AG09309 (cell line): ENCODE measurements at places on chromosomes 6 and 20.

- DNase-seq: no peak
These were observed 11.2 kb upstream of the MMP24 start for GRCh38 chr20:35215066-35215956.

DNA sequence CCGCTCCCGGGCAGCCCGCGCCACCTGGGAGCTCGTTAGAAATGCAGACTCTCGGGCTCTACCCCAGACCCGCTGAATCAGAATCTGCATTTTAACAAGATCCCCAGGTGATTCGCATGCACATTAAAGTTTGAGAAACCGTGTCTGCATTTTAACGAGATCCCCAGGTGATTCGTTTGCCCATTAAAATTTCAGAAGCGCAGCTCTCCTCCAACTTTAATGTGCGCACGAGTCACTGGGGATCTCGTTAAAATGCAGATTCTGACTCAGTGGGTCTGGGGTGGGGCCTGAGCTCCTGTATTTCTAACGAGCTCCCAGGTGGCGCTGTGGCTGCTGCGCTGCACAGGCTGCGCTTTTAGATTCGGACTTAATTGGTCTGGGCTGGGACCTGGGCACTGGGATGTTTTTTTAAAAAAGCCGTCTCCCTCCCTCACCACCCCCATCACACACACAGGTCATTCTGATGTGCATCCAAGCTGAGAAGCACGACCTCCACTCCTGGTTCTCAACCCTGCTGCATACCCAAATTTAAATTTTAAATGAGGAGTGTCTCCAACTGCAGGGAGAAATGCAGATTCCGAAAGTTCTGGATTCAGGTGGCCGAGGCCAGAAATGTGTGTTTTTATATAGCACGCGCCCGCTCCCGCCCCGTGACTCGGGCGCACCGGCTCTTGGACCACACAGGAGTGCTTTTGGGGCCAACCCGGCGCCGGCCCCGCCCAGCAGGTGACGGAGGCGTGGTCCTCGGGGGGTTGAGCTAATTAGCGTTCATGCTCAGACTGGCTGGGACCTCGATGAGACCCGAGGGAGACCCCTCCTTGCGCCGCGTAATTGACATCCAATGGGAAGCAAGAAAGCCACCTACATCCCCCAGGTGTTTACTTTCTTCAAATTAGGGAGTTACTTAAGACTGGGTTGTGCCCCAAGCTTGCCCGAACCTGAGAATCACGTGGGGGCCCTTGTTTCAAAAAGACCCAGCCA lies 85.8 kb downstream of the ZFP64 start:
- DNase-seq: no peak

DNA sequence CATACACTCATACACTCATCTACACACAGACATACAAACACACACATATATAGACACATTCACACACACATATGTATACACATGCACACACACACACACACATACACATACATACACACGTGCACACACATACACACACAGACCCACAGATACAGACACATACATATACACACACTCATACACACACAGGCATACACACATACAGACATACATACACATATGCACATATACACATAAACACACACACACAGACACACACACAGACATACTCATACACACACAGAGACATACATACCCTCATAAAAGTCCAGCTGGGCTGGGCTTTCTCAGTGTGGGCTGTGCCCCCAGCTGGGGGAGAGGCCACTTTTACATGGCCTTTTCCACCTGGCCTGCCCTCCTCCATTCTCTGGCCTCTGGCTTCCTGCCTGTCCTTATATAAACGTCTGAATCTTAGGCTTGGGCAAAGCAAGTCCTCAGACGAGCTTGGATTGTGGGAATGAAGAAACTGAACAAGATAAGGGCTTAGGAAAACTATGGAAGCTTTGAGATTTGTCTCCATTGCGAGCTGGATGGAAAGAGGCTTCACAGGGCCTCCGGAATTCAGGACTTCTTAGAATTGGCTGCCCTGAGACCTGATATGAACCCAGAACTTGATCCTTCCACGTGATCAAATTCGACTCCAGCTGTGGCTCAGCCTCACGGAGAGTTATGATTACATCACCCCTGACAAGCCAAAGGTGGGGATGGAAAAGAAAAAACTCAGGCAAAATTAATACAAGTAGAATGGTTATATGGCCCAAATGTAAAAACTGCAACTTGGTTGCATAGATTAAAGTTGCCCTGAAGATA lies 22.5 kb upstream of the CST3 start:
- DNase-seq: no peak

DNA sequence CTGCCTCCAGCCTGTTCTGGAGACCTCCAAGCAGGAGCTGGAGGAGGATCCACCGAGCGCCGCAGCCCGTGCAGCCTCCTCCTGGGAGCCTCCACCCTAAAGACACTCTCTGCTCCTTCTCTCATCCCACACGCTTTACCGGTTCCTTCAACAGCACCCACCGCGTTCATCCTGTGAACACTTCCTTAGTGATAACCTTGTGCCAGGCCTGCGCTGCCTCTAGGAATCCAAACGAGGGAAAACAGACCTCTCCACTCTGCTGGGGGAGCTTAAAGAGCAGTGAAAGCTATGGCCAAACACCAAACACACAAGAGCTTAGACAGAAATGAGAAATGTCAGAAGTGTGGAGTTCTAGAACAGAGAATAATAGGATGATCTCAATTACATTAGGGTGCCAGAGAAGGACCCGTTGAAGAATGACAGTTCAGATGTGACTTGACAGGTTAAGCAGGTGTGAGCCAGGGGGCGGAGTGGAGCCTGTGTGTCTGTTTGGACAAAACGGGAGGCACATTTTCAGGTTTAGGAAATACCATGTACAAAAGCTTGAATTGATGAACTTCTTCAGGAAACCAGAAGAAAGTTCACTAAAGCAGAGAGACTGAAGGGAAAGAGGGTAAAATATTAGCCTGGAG lies 28.5 kb upstream of the HLA-DRB5 start:
- DNase-seq: no peak

- peak; percentile 43 for DNase-seq
These were observed 26.7 kb downstream of the FOXO3 start for GRCh38 chr6:108587258-108588059.

GRCh38 chr6:164022632-164023031 lies 608.1 kb downstream of the QKI start:
- no peak for DNase-seq

DNA sequence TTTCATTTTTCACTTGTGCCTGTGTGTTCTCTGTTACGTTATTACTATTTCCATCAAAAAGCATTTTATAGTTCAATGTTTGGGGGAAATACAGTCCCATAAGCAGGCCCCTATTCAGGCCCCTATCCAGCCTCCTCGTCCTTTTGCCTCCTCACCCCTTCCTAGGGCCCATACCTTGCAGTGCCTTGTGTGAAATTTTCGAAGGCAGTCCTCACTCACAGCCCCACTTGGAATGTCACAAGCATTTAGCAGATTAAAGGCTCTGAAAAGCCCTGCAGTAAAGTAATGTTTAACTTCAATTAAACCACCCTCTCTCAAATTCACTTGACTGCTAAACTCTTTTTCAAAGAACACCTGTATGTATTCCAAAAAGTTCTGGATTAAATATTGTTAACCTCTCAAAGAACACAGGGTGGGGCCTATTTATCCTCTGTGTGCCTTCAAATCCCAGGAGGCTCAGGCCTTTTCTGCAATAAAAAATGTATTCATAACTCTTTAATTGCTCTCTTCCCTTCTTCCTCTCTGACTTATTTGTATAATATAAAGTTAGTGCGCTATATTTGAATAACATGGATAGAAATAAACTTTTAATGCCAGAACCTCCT lies 202.5 kb downstream of the FOXA2 start:
- DNase-seq: no peak

GRCh38 chr20:1427457-1428054 lies 34.7 kb upstream of the FKBP1A start:
- DNase-seq: no peak

DNA sequence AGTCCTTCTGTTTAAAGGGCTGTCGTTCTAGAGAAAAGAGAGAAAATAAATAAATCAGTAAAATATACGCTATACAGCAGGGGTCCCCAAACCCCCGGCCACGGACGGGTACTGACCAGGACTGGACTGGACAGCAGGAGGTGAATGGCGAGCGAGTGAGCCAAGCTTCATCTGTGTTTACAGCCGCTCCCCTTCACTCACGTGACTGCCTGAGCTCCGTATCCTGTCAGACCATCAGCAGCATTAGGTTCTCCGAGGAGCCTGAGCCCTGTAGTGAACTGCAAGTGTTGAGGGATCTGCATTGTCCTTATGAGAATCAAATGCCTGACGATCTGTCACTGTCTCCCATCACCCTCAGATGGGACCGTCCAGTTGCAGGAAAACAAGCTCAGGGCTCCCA lies 76.5 kb downstream of the ZNF217 start:
- DNase-seq: no peak

DNA sequence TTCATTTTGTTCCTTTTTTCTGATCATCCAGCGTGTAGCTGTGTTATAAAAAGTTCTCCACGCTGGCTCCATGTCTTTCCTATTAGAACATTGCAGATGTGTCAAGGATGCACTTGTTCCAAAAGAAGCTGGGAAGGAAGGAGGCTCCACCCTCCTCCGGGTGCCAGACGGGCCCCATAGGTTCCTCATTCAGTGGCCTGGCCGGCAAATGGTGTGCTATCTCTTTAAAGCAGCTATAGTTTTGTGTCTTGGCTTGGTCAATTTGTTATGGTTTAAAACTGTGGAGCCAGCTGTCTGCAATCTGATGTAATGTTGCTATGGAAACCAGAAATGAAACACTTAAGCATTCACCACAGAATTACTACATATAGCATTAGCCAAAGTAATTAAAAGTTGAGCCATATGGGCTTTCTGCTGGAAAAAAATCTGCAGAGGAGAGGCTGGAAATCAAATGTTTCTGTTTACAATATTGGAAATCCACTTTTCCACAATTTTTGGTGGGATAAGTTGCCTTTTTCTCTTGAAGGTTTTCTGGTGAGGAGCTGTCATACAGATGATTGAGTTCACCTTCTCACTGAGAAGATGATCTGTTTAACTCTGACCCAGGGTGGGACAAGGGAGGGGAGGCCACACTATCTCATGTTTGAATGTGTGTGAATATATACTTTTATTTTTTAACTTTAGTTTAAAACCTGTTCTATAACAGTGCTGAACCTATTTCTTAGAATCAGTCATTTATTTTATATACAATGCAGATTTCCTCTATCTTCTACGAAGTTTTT lies 167.4 kb downstream of the SASH1 start:
- DNase-seq: peak; percentile 98

GRCh38 chr6:74713941-74714340 lies 491.9 kb downstream of the COL12A1 start:
- no peak for DNase-seq

DNA sequence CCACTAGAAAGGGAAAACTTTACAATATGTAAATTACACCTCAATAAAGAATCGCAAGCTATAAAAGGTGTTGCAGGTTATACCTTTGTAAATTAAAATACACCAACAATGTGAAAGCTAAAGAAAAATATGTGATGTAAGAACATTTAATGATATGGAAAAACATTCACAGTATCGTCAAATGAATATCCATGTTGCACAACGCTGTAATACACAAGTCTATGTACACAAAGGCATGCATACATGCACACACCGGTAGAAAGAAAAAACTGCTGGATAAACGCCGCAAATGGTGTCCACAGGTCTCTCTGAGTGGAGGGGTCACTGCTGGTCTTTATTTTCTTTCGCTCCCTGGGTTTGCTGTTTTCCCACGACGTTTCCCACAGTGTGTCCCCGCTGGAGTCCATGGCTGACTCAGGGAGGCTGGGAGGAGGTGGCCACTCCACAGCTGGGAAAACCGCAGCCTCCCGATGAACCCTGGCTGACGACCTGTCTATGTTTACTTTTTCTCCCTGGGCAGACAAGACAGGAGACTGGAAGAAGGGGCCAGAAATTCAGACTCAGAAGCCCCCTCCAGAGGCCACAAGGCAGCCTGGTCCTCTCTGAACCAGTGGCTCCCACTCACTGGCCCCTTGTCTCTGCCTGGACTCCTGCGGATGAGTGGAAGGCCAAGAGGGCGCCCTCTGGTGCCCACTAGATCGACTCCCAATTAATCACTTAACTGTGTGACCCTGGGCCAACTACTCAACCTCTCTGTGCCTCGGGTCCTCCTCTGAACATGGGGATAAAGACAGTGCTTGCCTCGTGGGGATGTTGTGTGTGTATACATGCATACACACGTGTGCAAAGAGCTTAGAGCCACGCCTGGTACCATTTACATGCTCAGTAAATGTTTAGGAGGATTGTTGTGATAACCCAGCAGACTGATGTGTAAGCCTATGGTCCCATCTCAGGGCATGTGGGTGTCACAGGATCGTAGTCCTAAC lies 12.8 kb upstream of the BPI start:
- DNase-seq: peak; percentile 35

DNA sequence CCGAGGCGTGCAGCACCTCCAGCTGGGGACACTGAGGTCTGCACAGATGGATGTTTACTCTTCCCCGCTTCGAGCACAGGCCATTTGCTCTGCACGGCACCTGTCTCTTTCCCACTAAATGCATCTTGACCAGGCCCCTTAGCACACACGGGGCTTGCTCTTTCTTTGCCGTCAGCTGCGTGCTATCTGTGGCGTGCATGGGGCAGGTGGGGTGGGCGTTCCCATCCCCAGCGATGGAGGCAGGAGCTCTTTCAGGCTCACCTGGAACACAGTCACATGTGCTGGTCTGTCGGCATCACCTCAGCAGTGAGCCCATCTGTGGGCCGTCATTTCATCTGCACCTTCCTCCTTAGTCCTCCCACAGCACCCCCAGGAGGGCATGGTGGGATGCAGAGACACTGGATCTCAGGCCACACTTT lies 35.1 kb downstream of the RBM38 start:
- DNase-seq: no peak

- DNase-seq: no peak
These were observed 31.8 kb upstream of the PTPN1 start for GRCh38 chr20:50478162-50478990.

GRCh38 chr6:62283796-62284411 lies 2.1 kb downstream of the KHDRBS2 start:
- DNase-seq: no peak

DNA sequence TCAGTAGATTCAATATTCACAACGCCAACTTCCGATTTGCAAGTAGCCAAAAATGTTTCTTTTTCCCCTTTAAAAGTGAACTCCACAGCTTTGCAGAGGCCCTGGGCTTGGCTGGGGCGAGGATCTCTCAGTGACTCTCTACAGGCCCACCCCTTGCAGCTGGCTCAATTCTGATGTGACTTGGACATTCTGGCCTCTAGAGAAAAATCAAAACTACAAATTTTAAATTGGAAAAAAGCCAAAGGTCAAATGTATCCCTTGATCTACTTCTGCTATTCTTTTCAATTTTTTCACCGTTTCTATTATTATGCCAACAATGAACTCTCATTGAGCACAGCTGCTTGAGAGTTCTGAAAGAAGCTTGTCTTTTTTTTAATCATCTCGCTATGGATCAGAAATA lies 245.9 kb upstream of the HS3ST5 start:
- no peak for DNase-seq

- DNase-seq: no peak
These were observed 16.7 kb upstream of the B3GAT2 start for GRCh38 chr6:70973604-70974003.

DNA sequence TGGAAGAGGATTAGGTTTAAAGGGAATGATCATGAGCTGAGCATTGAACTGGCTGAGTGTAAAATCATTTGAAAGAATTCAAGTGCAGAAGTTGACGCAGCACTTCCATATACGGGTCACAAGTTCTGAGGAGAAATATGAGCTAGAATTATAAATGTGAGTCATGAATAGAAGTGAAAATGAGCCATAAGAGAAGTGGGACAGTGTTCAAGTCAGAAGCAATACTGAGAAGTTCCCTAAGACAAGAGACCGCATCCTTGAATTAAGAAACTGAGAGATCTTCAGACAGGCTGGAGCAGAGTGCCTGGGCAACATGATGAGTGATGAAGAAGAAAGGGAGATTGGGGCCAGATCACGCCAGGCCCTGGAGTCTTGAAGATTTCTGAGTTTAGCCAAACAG lies 209.7 kb downstream of the TBX18 start:
- DNase-seq: no peak
